NCI-H460 (cell line): ENCODE measurements at places on chromosomes 3 and 15. TPM values are rescaled to one million over a fixed set of nuclear protein-coding genes. Genes with fewer than 3 reads are reported as not detected.
A peak's percentile ranks its signal among the peaks of the same experiment; 100 is the strongest.

GNL3 gene
- total RNA-seq, result 173 and 174 TPM in 2 replicates

LRRC3B gene
- total RNA-seq, result not detected in 2 replicates

SLC22A13 gene
- total RNA-seq, result 0.17 and 0.40 TPM in 2 replicates

NEIL1 gene
- total RNA-seq, result 3.6 and 3.7 TPM in 2 replicates

- DNase-seq, result no peak
Observed at GRCh38 chr15:40368719-40369473, 10.9 kb downstream of the DISP2 start.

DNA sequence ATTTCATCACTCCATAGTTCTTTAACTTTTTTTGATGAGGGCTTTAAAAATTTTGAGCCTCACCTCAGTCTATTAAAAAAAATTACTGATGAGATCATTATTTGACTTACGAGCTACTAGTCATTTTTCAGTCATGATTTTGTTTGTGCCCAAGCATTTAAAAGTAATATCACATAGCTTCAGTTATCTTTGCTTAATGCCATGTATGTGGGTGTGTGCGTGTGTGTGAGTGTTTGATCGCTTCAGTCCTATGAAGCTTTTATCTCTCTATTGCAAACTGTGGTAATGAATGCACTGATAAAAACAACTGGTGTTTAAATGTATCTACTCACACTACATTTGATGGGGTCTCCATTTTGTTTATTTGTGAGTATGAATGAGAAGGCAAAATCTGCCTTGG lies 49.8 kb downstream of the RSRC1 start:
- no peak for DNase-seq

DNA sequence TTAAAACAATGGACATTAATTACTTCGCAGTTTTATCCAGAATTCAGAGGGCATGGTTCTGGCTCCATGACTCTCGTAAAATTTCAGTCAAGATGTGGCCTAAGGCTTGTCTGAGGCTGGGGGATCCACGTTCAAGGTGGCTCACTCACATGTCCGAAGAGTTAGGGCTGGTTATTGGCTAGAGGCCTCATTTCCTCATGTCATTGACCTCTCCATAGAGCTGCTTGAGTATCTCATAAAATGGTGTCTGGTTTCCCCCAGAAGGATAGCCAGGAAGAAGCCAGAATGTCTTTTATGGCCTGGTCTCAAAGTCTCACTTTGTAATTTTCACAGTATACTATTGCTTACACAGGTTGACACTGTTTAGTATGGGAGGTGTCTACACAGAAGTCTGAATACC lies 67.3 kb upstream of the DCBLD2 start:
- DNase-seq, result no peak

DNA sequence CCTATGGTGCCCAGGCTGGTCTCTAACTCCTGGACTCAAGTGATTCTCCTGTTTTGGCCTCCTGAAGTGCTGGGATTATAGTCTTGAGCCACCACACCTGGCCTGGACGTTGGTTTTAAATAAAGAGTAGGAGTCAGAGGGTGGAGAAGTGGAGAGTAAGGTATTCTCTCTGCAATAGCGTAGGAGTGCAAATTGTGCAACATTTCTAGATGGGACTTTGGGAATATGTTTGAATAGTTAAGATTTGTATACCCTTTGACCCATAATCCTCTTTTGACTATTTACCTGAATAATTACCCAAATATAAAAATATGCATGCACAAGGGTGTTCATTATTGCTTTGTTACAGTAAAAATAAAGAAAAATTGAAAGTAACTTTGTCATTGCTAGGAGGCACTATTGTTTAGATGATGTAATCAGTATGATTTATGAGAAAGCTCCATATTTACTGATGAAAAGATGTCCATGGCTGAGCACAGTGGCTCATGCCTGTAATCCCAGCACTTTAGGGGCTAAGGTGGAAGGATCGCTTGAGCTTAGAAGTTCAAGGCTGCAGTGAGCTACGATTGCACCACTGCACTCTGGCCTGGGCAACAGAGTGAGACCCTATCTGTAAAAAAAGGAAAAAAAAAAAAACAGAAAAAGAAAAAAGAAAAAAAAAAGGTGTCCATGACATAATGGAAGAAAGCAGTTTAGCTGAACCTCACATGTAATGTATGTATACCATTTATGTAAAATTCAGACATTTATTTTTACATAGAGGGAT lies 15.1 kb upstream of the XYLB start:
- no peak for DNase-seq

GRCh38 chr15:59917504-59918157 lies 86.5 kb upstream of the FOXB1 start:
- peak; percentile 67 for DNase-seq
